ENCODE measurements at places on chromosomes 5 and 9. TPM values are rescaled to one million over a fixed set of nuclear protein-coding genes. Genes with fewer than 3 reads are reported as not detected.

GRCh38 chr5:9363026-9363425 lies 182.8 kb downstream of the SEMA5A start:
- H3K27me3 ChIP-seq, result no peaks in the 10 kb centered on the region
- H3K36me3 ChIP-seq, result no peaks in the 10 kb centered on the region
- H3K4me1 ChIP-seq, result no peaks in the 10 kb centered on the region
- no peak overlapping the region for H3K4me3 ChIP-seq
- DNase-seq, result no peak

GRCh38 chr5:72030237-72030636 lies 77.0 kb upstream of the MAP1B start:
- no peak for DNase-seq
- no peak overlapping the region for H3K27ac ChIP-seq
- no peaks in the 10 kb centered on the region for H3K27me3 ChIP-seq
- no peaks in the 10 kb centered on the region for H3K4me1 ChIP-seq
- no peak overlapping the region for H3K4me3 ChIP-seq
- H3K36me3 ChIP-seq, result no peaks in the 10 kb centered on the region

GRCh38 chr5:159244163-159244562 lies 18.9 kb upstream of the UBLCP1 start:
- no peak overlapping the region for H3K27ac ChIP-seq
- DNase-seq, result no peak
- H3K36me3 ChIP-seq, result no peaks in the 10 kb centered on the region
- no peak overlapping the region for H3K4me3 ChIP-seq
- H3K27me3 ChIP-seq, result no peaks in the 10 kb centered on the region

GRCh38 chr5:163893281-163893680 lies 387.9 kb downstream of the MAT2B start:
- H3K27me3 ChIP-seq, result no peaks in the 10 kb centered on the region
- no peak overlapping the region for H3K27ac ChIP-seq
- no peak overlapping the region for H3K4me3 ChIP-seq
- no peaks in the 10 kb centered on the region for H3K4me1 ChIP-seq
- no peak for DNase-seq
- H3K36me3 ChIP-seq, result no peaks in the 10 kb centered on the region

GRCh38 chr9:19533373-19533772 lies 124.6 kb downstream of the ACER2 start:
- DNase-seq, result peak; percentile 42
- H3K36me3 ChIP-seq, result no peaks in the 10 kb centered on the region
- no peaks in the 10 kb centered on the region for H3K27me3 ChIP-seq
- H3K4me1 ChIP-seq, result no peaks in the 10 kb centered on the region
- no peak overlapping the region for H3K27ac ChIP-seq

DNA sequence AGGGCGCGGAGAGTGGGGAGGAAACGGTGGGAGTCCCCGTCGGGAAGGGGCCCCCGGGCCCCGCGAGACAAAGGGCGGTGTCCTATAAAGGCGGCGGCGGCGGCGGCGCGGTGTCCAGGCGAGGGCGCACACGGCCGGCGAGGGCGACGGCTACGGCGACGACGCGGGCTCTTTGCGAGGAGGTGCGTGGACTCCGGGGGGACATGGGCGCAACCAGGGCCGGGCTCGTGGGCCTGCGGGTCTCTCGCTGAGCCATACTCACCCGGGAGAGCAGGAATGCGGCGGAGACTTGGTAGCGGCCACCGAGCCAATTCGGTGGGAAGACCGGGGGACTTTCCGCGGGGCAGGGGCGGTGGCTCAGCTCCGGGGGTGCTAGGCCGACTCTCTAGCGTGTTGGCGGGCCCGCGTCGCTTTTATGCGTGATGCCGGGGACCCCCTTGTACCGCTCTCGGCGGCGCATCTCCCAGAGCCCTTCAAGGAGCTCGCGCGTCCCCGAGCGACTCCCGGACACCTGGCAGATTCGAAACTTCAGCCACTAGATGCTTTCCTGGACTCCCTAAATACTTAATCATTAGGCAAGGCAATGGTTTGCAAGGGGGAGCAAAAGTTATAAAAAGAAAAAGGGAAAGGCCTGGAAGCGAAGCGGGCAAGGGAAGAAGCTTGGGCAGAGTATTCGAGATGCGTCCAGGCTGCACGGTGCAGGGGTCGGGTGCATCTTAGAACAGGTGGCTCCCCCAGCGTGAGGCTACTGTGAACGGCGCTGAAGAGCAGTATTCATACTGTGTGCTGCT lies 5.9 kb upstream of the TAL2 start:
- H3K36me3 ChIP-seq, result no peaks in the 10 kb centered on the region
- no peak for DNase-seq
- no peak overlapping the region for H3K27ac ChIP-seq
- peak overlapping the region; percentile 53 for H3K4me3 ChIP-seq

PCDHGA8 gene
- 4.2 TPM for total RNA-seq

PHF24 gene
- total RNA-seq, result 0.78 TPM

TAS2R1 gene
- total RNA-seq, result not detected
